ENCODE measurements at places on chromosomes 7 and 10.

DNA sequence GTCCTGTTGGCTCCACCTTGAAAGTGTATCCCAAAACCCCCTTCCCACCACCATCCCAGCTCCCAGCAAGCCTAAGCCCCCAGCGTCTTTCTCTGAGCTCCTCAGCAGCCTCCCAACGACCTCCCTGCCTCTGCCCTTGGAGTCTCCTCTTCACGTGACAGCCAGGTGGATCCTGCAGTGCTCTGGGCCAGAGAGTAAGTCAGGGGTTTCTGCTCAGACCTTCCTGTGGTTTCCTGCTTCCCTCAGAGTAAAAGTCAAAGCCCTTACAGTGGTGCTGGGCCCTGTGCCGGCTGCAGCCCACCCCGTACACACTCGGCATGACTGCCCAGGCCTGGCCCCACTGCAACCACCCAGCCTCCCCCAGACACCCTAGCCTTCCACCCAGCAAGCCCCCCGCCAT, 51.9 kb downstream of the OAT start:
- DNase-seq = no peak

- no peak for DNase-seq
These were observed 394.8 kb downstream of the PARD3 start for GRCh38 chr10:34420273-34420672.

DNA sequence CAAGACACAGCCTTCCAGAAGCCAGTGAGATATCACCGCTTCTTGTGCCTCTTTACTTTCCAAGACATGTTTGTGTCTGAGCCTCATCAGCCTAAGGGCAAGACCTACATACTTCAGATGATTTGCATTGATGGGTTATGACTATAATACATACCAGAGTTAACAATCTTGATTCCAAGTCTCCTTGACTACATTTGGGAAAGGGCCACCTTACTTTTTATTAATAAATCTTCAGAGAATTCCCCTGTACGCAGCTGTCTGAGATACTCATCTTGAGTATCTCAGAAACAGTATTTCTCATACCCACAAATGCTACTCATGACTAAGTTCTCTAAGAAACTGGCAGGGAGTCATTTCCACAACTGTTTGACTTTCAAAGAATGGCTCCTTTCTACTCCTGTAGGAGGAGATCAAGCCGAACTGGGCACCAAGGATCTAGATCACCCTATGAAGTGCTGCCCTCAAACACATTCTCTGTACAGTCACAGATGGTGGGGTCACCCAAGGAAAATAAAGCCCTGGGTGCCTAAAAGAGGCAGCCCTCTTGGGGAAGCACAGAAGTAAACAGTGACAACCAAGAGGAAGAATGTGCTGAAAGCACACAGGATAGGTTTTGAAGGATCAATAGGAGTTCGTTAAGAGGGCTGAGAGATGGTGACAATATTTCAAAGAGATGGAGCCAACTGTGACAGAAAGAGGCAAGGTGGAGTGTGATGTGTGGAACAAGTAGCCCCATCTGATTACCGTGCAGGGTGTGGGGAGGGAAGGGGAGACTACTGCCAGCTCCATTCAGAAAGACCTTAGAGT, 138.9 kb downstream of the JAZF1 start:
- DNase-seq = no peak

GRCh38 chr7:102819151-102819550, 70.4 kb downstream of the FAM185A start:
- DNase-seq = no peak

DNA sequence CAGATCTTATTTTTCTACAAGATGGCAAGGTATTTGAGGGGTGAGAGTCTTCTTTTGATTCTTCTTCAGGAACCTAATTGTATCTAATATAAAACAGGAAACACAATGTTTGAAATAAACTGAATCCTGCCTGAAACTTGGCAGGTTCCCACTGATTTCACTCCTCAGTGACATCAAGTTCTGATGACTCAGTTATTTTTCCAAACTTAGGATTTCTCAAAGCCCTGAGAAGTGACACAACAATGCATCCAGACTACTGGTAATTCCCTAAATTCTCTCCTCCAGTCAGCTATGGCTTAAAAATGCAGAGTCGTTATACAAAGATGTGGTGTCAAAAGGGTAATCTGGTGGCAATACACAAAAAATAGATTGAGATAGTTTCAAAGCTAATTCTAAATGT, 80.9 kb downstream of the ABLIM1 start:
- DNase-seq = no peak

GRCh38 chr7:151572136-151572535, 52.4 kb upstream of the RHEB start:
- DNase-seq = no peak

GRCh38 chr7:140645166-140645900, 4.7 kb upstream of the DENND2A start:
- DNase-seq = no peak

DNA sequence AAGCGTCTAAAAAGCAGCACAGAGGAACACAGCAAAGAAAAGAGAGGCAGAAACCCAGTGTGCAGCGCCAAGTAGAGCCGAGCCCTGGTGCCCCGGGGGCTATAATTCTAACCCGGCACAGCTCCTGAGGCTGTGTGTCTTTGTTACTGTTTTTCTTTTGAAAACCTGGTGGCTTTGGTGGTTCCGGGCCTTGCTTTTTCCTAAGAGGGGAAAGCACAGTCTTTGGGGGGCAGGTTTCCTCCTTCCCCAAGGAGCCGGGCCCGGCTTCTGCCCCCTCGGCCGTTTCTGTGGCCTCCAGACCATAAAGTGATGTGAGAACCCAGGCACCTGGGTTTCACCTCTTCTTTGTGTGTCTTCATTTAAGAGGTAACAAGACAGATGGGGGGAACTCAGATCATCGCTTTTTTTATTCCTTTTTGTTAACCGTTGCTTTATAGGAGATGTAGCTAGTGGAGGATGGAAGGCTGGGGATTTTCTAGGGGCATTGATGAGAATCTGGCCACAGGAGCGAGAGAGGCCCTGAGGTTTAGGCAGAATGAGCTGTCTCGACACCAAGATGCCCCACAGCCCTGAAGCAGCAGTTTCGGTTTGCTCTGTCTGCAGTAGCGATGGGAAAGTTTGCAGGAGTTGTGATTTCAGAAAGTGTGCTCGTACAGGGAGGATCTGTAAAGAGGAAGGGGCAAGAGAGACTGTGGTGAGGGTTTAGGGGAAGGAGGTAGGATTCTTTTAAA, 367.8 kb upstream of the GALNT17 start:
- no peak for DNase-seq

GRCh38 chr7:41567031-41567730, 135.7 kb downstream of the INHBA start:
- DNase-seq = no peak

- no peak for DNase-seq
These were observed 40.9 kb downstream of the GBF1 start for GRCh38 chr10:102286216-102286615.

GRCh38 chr10:79473496-79474095, 28.2 kb upstream of the ZCCHC24 start:
- no peak for DNase-seq

- no peak for DNase-seq
These were observed 99.2 kb downstream of the HECW1 start for GRCh38 chr7:43211693-43212092.

DNA sequence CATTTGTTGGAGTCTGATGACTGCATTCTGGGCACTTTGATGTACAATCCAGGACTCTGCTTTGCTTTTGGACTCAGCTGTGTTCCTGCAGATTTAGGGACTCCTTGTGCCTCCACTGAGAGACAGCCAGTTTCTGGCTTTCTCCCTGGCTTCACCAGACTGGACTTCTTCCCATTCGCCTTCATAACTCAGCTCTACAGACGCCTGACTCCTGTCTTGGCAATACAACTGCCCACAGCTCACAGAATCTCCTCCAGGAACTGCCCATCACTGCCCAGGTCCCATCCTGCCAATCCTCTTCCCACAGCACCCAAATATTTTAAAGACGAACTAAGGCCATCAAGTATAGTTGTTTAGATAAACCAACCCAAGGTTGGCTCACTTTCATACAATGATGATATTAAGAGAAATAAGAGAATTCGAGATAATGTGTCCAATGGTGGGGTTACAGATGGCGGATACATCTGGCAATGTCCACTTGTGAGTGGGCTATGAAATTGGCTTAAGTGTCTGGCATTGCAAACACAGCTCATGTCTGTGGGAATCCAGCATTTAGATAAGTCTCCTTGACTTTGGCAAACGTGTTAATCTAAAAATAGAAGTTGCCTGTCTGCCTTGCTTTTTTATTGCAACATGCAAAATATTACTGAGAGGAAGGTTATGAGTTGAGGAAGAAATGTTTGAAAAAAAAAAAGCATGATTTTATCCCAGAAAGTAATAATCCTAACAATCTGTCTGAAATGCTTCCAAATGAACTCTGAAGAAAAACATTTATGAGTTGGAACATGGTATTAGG, 95.1 kb downstream of the ITGA8 start:
- no peak for DNase-seq
